ENCODE measurements at places on chromosomes 7 and 10.

DNA sequence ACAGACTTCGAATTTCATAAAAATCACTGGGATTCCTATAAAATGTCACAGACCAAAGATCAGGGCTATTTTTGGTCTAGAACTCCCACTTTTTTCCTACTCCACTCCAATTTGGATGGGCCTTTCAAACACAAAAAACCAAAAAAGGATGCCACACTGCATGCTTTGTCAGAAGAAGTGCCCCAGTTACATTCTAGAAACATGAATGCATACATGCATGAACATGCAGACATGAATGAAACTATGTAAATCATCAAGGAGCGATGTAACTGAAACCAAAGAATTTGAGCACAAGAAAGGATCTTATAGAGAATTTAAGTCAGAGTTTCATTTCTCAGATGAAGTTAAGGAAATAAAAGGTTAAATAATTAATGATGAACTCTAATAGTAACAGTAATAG lies 31.8 kb upstream of the FAM133B start:
- no peaks in the 10 kb centered on the region for H3K27me3 ChIP-seq
- H3K27ac ChIP-seq, result no peak overlapping the region
- no peak overlapping the region for H3K4me3 ChIP-seq
- peaks cover 8% of the 10 kb centered on the region for H3K4me1 ChIP-seq

DNA sequence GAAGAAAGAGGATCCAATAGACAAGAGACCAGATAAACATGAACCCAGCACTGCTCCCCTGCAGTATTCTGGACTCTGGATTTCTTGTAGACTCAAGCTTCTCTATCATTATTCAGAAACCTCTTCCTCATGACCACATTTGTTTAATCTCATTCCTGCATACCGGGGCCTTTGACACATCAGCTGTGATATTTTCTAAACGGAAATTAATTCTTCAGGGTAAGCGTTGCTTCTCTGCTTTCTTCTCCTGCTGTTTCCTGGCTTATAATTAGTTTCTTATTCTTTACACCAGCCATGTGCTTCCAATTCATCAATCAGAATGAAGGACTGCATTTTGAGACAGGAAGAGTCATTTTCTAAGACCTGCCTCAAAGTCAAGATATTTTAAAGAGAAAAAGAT lies 54.2 kb upstream of the TARP start:
- no peak overlapping the region for H3K27ac ChIP-seq
- peaks cover 14% of the 10 kb centered on the region for H3K4me1 ChIP-seq
- H3K36me3 ChIP-seq, result no peaks in the 10 kb centered on the region
- H3K4me3 ChIP-seq, result no peak overlapping the region

DNA sequence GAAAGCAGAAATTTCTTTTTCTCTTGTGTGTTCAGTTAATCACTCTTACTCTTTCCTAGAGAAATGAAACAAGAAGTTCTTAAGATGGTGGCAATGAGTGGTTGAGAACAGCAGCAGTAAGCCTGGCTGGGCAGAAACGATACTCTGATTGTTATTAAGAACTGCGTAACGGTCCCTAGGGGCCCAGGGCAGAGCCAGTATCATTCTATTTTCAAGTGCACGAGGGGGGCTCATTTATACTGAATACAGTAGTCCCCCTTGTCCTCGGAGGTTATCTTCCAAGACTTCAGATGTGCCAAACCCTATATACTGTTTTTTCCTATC lies 64.9 kb downstream of the EEPD1 start:
- no peak for DNase-seq
- no peaks in the 10 kb centered on the region for H3K36me3 ChIP-seq
- H3K27ac ChIP-seq, result no peak overlapping the region
- no peaks in the 10 kb centered on the region for H3K4me1 ChIP-seq

DNA sequence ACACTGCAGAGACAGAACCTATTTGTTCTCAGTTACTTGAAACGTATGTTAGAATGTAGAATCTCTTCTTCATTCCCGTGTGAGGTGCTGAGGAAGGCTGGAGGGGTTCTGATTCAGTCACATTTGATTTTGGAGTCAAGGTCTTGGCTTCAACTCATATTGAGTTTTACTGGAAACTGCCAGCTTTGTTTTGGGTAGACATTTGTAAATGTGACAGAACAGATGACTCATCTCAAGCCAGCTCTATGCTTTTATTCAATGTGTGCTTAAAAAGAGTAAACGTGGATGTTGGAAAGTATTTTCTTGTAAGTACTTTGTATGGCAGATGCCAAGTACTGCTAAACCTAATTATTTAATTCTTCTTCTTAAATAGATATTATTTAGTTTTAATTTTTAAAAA lies 780.8 kb upstream of the C7orf33 start:
- DNase-seq, result no peak
- no peaks in the 10 kb centered on the region for H3K27me3 ChIP-seq
- no peak overlapping the region for H3K27ac ChIP-seq

DNA sequence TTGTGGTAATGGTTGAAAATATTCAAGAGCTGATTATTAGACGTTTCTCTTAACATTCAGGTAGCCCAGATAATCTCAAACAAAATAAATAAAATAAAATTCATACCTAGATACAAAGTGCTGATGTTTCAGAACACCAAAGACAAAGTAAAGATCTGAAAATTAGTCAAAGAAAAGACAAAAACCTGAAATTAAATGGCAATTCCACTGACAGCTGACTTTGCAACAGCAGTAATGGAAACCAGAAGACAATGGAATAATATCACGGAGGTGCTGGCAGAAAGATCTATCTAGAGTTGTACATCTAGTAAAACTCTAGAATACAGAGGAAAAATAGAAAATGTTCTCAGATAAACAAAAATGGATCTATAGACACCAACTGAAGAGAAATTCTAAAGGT lies 58.0 kb upstream of the IKZF1 start:
- H3K4me1 ChIP-seq, result no peaks in the 10 kb centered on the region
- H3K27me3 ChIP-seq, result no peaks in the 10 kb centered on the region
- no peak overlapping the region for H3K27ac ChIP-seq
- H3K36me3 ChIP-seq, result no peaks in the 10 kb centered on the region

GRCh38 chr7:9983048-9983447 lies 990.6 kb upstream of the PHF14 start:
- H3K36me3 ChIP-seq, result no peaks in the 10 kb centered on the region
- no peaks in the 10 kb centered on the region for H3K4me1 ChIP-seq
- no peak overlapping the region for H3K27ac ChIP-seq
- DNase-seq, result no peak

GRCh38 chr10:68153473-68154210 lies 44.4 kb downstream of the MYPN start:
- H3K27me3 ChIP-seq, result no peaks in the 10 kb centered on the region
- H3K36me3 ChIP-seq, result no peaks in the 10 kb centered on the region
- H3K4me1 ChIP-seq, result no peaks in the 10 kb centered on the region
- no peak overlapping the region for H3K4me3 ChIP-seq

DNA sequence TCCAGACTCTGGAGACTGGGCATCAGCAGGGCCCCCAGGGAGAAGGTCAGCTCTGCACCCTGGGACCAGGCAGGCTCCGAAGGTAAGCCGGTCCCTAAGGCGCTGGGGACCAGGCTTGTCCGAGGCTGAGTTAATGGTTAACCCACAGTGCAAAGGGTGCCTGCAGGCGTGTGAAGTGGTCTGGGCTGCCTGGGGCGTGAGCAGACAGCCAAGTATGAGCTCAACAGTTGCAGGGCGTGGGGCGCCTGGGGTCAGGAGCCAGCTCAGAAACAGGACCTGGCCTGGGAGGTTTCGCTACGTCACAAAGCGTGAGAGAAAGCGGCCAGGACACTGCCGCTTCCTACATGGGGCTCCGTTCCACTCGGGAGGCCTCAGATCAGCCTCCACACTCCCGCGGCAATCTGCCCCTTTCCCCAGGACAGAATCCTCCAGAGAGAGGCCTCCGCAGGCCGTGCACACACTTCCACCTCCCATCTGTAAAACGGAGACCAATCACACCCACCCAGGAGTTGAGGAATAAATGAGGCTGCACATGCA lies 16.0 kb downstream of the PDGFA start:
- H3K27me3 ChIP-seq, result no peaks in the 10 kb centered on the region
- no peaks in the 10 kb centered on the region for H3K4me1 ChIP-seq
- DNase-seq, result no peak
- H3K4me3 ChIP-seq, result no peak overlapping the region
- H3K27ac ChIP-seq, result no peak overlapping the region

DNA sequence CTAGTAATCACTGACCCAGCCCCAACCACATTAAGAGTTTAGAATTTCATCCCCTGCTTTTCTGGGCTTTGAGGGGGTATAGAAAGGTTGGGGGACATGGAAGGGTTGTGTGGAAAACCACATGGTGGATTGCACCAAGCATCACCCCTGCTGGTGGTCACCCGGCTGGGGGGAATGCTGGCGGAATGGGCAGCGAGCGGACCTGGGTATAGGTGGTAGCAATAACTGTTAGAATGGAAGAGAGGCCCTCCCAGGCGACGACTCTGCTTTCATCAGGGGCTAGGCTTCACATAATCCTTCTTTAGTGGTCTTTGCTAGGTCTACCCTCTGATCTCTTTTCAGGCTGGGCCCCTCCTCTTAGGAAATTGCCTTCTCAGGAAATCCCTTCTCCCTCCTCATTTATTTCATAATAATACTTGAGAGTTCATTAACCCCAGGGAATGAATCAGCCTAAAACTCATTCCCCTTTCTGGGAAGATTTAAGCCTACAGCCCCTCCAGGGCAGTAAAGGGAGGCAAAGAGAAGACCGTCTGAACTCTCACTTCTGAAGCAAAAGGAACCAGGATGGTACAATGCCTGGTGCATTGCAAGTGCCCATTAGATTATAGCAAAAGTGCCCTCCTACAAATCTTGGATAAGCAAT lies 90.7 kb upstream of the LEP start:
- H3K27ac ChIP-seq, result no peak overlapping the region
- H3K36me3 ChIP-seq, result no peaks in the 10 kb centered on the region
- no peak for DNase-seq
- H3K4me3 ChIP-seq, result no peak overlapping the region

GRCh38 chr7:28725045-28725642 lies 233.0 kb downstream of the TRIL start:
- no peaks in the 10 kb centered on the region for H3K27me3 ChIP-seq
- no peaks in the 10 kb centered on the region for H3K4me1 ChIP-seq
- no peaks in the 10 kb centered on the region for H3K36me3 ChIP-seq
- DNase-seq, result no peak

DNA sequence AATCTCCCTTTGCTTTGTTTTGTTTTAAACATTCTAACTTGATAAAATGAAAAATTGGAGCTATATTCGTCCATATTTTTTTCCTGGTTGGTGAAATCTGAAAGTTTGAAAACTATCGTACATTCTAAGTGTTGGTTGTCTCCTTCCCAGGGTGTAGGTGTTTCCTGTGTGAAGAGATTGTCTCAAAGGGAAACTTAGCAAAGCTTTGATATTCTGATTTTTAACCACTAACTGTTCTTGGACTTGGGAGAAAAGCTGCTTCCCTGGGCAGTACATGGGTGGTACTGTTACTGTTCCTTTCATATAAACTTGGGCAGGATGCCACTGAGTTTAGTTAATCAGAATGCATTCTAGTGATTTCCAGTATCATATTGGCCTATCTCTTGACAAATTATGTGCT lies 253.5 kb upstream of the LRGUK start:
- H3K36me3 ChIP-seq, result no peaks in the 10 kb centered on the region
- H3K4me1 ChIP-seq, result peaks cover 2% of the 10 kb centered on the region
- H3K27me3 ChIP-seq, result no peaks in the 10 kb centered on the region
- H3K4me3 ChIP-seq, result no peak overlapping the region
- no peak for DNase-seq
- H3K27ac ChIP-seq, result no peak overlapping the region

- H3K27me3 ChIP-seq, result no peaks in the 10 kb centered on the region
- no peaks in the 10 kb centered on the region for H3K4me1 ChIP-seq
- H3K36me3 ChIP-seq, result no peaks in the 10 kb centered on the region
- no peak overlapping the region for H3K27ac ChIP-seq
- H3K4me3 ChIP-seq, result no peak overlapping the region
- DNase-seq, result no peak
These were observed 350.0 kb downstream of the CRPPA start for GRCh38 chr7:16071246-16071857.

DNA sequence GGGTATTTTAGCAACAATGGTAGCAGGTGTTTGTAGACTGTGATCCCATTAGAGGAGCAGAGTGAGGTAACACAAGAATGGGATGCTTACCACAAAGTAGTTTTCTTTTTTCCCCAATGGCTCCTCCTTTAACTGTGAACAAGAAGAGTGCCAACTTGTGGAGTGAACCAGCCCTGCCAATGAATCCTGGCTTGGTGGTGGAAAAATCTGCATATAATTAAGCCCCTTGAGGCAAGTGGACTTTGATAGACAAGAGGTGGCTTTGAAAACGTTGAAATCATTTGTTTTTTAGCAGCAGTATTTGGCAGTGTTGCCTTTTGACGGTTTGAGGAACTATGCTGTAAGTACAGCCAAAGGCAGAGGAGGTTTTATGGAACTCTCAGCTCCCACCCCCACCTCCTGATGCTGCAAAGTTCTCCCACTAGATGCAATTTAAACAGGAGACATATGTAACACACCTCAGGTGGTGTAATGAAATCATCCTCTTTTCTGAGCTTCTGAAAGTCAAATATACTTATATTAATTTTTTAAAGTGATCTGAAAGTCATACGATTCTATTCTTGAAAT lies 295.6 kb downstream of the DPP6 start:
- no peak for DNase-seq
- no peak overlapping the region for H3K4me3 ChIP-seq
- no peaks in the 10 kb centered on the region for H3K4me1 ChIP-seq
- H3K36me3 ChIP-seq, result no peaks in the 10 kb centered on the region

GRCh38 chr7:97422046-97422445 lies 304.5 kb downstream of the SDHAF3 start:
- H3K27ac ChIP-seq, result no peak overlapping the region
- H3K36me3 ChIP-seq, result no peaks in the 10 kb centered on the region
- no peaks in the 10 kb centered on the region for H3K4me1 ChIP-seq
- H3K27me3 ChIP-seq, result no peaks in the 10 kb centered on the region
- DNase-seq, result no peak

DNA sequence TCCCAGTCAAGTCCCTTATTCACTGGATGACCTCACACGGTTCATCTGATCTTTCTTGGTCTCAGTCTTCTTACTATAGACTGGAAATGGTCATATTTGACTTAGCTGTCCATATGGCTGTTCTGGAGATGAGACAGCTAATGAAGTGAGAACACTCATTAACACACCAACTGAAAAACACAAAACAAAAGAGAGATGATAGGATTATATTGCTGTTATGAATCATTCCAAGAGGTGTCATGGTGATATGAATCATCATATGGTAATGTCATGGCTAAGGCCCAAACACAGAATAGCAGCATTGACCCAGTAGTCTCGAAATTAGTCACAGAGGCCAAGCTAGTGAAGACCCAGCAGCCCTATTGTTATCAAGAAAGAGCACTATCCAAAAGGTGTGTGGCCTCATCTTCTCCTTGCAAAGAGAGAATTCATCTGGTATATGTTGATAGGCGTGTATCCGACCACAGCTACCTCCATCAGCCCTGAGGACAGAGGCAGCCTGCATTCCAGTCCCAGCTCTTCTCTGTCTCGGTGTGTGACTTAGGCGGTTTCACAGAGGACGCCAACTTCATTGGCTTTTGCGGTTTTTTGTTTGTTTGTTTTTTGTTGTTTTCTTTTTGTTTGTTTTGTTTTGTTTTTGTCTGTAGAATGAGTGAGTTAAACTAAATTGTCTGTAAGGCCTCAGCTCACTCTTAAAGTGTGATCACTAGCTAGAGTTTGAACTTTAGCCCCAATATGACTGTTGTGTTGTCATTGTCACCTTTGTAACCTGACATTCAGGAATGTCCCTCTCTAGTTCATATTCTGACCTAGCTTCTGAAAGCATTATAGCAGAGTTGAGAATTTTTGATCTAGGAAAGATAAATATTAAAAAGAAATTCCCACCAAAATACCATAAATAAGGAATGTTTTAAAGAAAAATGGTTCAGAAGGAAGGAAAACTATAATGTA lies 97.4 kb upstream of the PDCD4 start:
- H3K4me3 ChIP-seq, result no peak overlapping the region
- peaks cover 3% of the 10 kb centered on the region for H3K4me1 ChIP-seq
- no peaks in the 10 kb centered on the region for H3K27me3 ChIP-seq
- DNase-seq, result no peak
- H3K36me3 ChIP-seq, result no peaks in the 10 kb centered on the region
- no peak overlapping the region for H3K27ac ChIP-seq

Data from CD4-positive, alpha-beta T cell (primary cell).